Mucosa of gallbladder (tissue), 1 donor: ENCODE measurements at places on chromosomes 4 and X. TPM values are rescaled to one million over a fixed set of nuclear protein-coding genes. Genes with fewer than 3 reads are reported as not detected.
A peak's percentile ranks its signal among the peaks of the same experiment; 100 is the strongest.

- no peak for DNase-seq
These were observed 13.1 kb upstream of the EOLA1 start for GRCh38 chrX:149527705-149528104.

The GUCY1B1 gene
- 13.5 TPM for total RNA-seq

The IL13RA2 gene
- total RNA-seq: 0.32 TPM

The MAGEB2 gene
- total RNA-seq: not detected

DNA sequence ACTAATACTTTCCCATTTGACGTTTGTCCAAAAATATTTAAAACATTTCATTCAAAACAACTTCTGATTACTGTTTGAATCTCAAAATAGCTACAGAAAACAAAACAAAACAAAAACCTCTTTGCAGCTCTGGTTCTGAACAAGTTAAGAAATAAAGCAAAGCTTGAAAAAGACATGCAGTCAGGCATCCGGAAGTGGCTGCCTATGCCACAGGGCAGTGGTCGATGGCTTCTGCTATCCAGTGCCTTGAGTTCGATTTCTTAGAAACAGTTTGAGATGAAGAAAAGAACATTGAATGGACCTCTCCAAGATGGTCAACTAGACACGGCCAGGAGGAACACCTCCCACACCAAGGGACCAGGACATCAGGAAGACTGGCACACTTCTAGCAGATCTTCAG lies 125.3 kb downstream of the SCFD2 start:
- DNase-seq: no peak

The ZCCHC18 gene
- 1.0 TPM for total RNA-seq

DNA sequence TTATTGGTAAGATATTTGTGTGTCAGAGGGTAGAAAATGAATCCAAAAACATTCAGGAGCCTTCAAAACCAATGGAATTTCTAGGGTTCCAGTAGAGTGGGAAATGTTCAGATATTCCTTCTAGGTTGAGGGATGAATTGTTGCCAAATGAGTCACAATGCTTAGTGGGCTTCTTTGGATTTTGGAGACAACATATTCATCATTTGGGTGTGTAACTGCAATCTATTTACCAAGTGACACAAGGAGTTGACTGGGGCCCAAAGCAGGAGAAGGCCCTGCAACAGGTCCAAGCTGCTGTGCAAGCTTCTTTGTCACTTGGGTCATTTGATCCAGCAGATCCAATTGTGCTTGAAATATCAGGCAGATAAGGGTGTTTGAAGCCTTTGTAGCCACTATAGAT lies 551.5 kb upstream of the PITX2 start:
- no peak for DNase-seq

- no peak for DNase-seq
These were observed 136.2 kb upstream of the BMPR1B start for GRCh38 chr4:94621491-94622080.

DNA sequence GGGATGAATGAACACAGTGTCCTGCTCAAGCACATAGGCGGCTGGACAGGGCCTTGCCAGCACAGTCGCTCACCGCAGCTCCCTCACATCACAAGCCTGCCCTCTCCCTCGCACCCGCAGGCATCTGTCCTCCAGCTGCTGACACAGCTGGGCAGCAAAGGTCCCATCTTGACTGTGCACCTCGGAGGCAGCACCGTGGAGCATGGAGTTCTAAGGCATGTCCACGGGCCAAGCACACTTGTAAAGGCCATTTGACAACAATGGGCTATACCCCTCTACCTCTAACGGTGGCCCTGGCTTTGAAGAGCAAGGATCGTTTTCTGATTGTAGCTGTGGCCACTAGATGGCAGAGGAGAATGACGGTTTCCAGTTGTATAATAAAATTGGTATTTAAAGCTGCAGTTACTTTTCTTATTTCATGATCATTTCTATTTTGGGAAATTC lies 53.8 kb downstream of the APLN start:
- no peak for DNase-seq

DNA sequence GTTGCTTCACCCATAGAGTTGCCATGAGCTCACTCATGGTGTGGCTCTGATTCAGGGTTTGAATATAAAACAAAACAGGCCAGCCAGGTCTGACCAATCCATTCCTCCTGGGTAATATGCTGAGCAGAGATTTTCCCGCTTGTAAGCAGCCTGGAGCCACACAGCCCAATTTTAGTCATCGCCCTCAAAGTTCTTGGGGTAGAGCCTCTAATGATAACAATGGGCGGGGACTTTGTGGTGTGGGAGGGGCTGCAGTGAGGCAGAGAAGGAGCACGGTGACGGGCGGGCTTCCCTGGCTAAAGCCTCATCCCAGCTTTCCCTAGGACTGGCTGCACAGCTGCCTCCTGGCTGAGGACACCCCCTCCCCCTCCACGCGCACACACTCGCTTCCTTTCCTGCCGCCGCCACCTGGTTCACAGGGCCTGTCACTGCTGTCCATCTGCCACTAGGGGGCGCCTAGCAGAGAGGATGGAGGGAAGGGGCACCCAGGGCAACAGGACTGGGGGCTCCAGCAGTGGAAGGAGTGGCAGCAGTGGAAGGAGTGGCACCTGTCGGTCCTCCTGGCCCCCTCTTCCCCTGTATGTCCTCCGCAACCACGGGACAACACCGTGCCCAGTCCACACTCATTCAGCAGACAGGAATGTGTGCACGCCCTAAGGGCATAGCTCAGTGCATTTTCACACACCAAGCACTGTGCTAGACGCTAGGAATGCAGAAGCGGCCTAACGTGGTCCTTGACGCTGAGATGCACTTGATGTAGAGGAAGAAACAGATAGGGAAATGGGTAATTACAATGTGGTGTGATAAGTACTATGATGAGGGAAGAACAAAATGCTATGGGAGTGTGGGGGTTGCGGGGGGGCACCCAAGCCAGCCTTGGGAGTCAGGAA lies 26.8 kb downstream of the PRPS1 start:
- DNase-seq: peak; percentile 34

DNA sequence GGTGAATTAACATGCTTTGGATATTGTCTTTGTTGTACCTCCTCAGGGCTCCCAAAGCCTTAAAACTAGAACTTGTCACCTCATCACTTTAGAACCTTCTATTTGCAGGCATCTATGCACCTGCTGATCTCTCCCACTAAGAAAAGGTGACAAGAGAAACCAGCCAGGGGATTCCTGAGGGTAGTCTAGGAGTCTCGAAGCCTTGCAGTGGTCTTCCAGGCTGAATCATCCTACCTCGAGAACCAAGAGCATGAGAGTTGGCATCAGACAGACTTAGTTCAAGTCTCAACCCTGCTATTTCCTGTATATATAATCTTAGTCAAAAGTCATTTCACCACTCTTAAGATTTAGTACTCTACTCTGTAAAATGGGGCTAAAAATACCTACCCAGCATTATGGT lies 29.6 kb downstream of the RTL5 start:
- DNase-seq: no peak

- DNase-seq: no peak
These were observed 29.6 kb downstream of the DOCK11 start for GRCh38 chrX:118525174-118525730.

DNA sequence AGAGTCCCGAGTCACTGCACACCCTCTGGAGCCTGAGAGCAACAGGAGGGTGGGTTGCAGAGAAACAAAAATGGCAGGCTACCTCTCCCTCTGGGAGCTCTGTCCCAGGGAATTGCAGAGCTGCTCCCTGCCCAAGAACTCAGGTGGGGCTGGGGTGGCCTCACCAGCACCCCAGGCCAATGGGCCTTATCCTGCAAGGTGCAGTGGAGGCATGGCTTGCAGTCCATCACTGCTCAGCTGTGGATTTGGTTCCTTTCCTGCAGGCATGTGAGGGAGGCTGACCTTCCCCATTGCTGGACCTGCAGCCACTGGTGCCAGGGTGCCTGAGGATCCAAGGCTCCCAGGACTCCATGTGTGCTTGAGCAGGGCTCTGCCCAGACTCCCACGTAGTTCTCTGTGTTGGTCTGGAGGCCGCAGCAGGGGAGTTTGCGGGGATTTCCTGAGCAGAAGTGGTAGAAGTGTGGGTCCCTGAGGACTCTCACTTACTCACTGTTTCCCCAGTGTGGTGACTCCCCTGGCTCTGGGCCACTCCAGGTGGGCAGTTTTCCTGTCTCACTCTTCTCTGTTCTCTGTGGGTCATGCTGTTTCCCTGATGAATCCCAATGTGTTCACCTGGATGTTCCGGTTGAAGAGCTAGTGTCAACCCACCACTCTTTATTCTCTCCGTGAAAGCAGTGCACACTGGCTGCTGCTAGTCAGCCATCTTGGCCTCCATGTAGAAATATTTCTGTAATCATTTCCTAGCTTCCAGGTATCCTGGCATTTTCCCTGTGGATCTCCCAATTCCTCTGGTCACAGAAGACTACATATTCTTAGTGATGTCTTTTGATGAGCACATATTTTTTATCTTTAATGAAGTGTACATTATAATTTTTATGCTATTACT lies 82.3 kb downstream of the ARHGAP24 start:
- DNase-seq: no peak
